H1 (cell line): ENCODE measurements at places on chromosomes 4 and X. TPM values are rescaled to one million over a fixed set of nuclear protein-coding genes. Genes with fewer than 3 reads are reported as not detected.

GRCh38 chrX:153644356-153645125 is 2.5 kb upstream of the DUSP9 start:
- no peaks in the 10 kb centered on the region for H3K4me1 ChIP-seq
- H3K27me3 ChIP-seq: peaks cover 88% of the 10 kb centered on the region
- no peaks in the 10 kb centered on the region for H3K36me3 ChIP-seq

DNA sequence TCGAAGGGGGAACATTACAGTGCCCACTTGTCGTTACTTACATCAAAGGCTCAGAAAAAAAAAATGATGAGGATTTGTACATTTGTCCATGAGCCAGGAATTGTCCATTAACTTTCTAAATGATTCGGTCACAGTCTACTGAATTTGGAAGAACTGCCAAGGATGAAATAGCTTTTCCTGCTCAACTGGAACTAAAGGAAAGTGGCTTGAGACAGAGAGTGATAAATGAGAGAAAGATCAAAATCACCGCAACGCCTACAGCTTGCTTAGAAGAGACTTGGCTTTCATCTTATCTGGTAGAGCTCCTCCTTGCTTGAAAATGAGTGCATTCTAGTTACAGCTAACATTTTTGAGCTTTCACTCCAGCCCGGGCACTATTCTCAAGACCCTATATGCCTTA is 55.5 kb upstream of the ADGRG2 start:
- no peak for DNase-seq
- H3K36me3 ChIP-seq: no peaks in the 10 kb centered on the region
- H3K4me3 ChIP-seq: no peak overlapping the region

DNA sequence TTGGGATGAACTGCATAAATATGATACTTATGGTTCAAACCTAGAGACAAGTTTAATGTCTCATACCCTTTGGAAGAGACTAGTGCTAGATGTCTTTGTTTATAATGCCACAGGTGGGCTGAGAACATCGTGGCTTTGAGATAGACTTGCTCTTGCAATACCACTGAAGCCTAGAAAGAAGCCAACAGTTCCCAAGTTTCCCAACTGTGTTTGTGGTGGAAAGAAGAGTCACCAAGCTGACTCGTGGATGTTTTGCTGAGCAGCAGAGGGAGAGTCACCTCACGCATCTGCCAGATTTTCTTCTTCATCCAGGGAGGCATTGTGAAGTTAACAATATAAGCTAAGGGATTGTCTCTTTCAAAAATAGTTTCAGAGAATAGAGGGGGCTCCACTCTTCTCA is 1076.2 kb downstream of the C4orf33 start:
- no peak for DNase-seq
- H3K36me3 ChIP-seq: no peaks in the 10 kb centered on the region
- H3K27ac ChIP-seq: no peak overlapping the region
- H3K27me3 ChIP-seq: no peaks in the 10 kb centered on the region

DNA sequence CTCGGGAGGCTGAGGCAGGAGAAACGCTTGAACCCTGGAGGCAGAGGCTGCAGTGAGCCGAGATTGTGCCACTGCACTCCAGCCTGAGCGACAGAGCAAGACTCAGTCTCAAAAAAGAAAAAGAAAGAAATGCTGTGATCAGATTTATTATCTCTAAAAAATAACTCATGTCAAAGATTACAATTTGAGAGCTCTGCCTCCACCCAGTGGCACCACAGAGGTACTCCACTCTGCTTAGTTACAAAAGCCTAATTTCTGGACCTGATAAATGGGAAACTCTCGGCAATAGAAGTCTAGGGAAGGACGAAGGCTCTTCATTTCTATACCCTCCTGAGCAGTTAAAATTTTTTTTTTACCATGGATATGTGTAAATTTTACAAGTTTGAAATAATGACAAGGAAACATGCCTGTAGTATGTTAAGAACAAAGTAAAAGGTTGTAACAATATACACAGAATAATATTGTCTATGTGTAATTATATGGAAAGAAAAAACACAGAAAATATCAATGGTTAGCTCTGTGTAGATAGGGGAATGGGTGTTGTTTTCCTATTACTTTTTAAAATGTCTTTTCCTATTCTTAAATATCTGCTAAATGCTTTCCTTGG is 149.8 kb downstream of the STIM2 start:
- DNase-seq: no peak
- H3K27me3 ChIP-seq: no peaks in the 10 kb centered on the region

- H3K36me3 ChIP-seq: no peaks in the 10 kb centered on the region
- no peak for DNase-seq
- no peak overlapping the region for H3K27ac ChIP-seq
- H3K4me1 ChIP-seq: peaks cover 4% of the 10 kb centered on the region; the same call in 1 of the 2 replicates
- H3K27me3 ChIP-seq: peaks cover 56% of the 10 kb centered on the region
- peak overlapping the region; percentile 56 for H3K4me3 ChIP-seq
Observed at GRCh38 chrX:120001787-120002186, 58.2 kb upstream of the NKAP start.

- no peaks in the 10 kb centered on the region for H3K27me3 ChIP-seq
- no peak for DNase-seq
- no peaks in the 10 kb centered on the region for H3K4me1 ChIP-seq
- H3K4me3 ChIP-seq: no peak overlapping the region
Observed at GRCh38 chr4:186592445-186592844, 37.1 kb upstream of the MTNR1A start.

GRCh38 chr4:38160487-38161207 is 200.4 kb downstream of the PTTG2 start:
- 0 out of 2 replicates have a peak, but pooled peaks cover 3% of the 10 kb centered on the region for H3K36me3 ChIP-seq
- H3K27ac ChIP-seq: no peak overlapping the region
- H3K4me1 ChIP-seq: peaks cover 10% of the 10 kb centered on the region
- no peak overlapping the region for H3K4me3 ChIP-seq

- no peaks in the 10 kb centered on the region for H3K36me3 ChIP-seq
- peaks cover 79% of the 10 kb centered on the region for H3K27me3 ChIP-seq
- H3K27ac ChIP-seq: no peak overlapping the region
- H3K4me1 ChIP-seq: no peaks in the 10 kb centered on the region; the same call in 1 of the 2 replicates
- peak overlapping the region; percentile 45 for H3K4me3 ChIP-seq
Observed at GRCh38 chr4:6562931-6563901, 11.8 kb upstream of the MAN2B2 start.

GRCh38 chr4:140326395-140326993 is 47.0 kb upstream of the SCOC start:
- no peaks in the 10 kb centered on the region for H3K27me3 ChIP-seq
- no peak overlapping the region for H3K27ac ChIP-seq
- H3K36me3 ChIP-seq: no peaks in the 10 kb centered on the region
- DNase-seq: no peak
- no peaks in the 10 kb centered on the region for H3K4me1 ChIP-seq

GRCh38 chr4:151604238-151604637 is 156.6 kb downstream of the GATB start:
- no peak overlapping the region for H3K27ac ChIP-seq
- no peaks in the 10 kb centered on the region for H3K36me3 ChIP-seq
- no peak overlapping the region for H3K4me3 ChIP-seq
- no peaks in the 10 kb centered on the region; the same call in 1 of the 2 replicates for H3K4me1 ChIP-seq

DNA sequence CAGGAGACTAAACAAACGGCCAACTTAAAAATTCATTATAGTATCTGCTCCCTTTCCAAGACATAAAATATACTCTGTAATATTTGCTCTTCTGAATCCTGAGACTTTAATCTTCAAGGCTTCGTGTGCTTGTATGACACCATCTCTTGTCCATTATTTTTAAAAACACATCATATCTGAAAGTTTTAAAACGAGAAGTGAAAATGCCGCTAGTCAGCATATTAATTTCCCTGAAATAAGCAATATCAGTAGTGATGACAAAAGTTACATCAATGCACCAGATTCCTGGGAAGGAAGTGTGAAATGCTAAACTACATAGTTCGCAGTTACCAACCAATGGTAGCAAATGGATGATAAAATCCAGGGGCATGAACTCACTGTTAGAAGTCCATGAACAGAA is 66.8 kb upstream of the EXOC1L start:
- H3K27me3 ChIP-seq: no peaks in the 10 kb centered on the region
- H3K36me3 ChIP-seq: no peaks in the 10 kb centered on the region
- no peaks in the 10 kb centered on the region for H3K4me1 ChIP-seq
- no peak overlapping the region for H3K4me3 ChIP-seq
- no peak overlapping the region for H3K27ac ChIP-seq

GRCh38 chr4:181982856-181983255 is 260.3 kb upstream of the TENM3 start:
- no peak for DNase-seq
- H3K4me3 ChIP-seq: no peak overlapping the region
- no peaks in the 10 kb centered on the region for H3K36me3 ChIP-seq
- peaks cover 3% of the 10 kb centered on the region; the same call in 1 of the 2 replicates for H3K4me1 ChIP-seq
- H3K27ac ChIP-seq: no peak overlapping the region

- no peak for DNase-seq
- no peaks in the 10 kb centered on the region for H3K36me3 ChIP-seq
- H3K27ac ChIP-seq: no peak overlapping the region
- H3K27me3 ChIP-seq: no peaks in the 10 kb centered on the region
- no peak overlapping the region for H3K4me3 ChIP-seq
- no peaks in the 10 kb centered on the region for H3K4me1 ChIP-seq
Observed at GRCh38 chr4:57156242-57156990, 46.2 kb upstream of the IGFBP7 start.

DNA sequence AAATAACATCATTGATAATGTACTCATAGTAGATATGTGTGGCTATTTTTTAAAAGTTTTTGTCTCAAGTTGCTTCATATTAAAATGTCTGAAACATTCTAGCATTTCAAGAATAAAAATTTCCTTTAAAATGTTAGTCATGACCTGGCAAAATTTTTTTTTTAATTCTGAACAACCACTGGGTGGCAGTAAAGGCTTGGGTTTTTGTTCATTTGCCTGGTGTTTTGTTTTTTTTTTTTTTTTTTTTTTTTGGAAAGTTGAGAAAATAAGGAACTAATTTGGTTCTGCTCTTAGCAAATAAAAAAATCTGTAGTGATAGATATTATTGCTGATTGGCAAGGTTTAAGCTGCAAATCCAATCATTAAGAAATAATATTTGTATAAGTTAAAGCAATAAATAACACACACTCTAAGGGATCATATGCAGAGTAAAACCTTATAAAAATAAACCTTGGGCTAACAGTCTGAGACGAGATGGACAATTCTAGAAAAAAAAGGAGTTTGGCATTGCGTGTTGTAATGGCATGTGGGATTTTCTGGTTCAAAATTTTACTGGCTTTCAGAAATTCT is 81.4 kb downstream of the CEP44 start:
- H3K27me3 ChIP-seq: no peaks in the 10 kb centered on the region
- no peak for DNase-seq
- no peaks in the 10 kb centered on the region for H3K36me3 ChIP-seq
- H3K4me3 ChIP-seq: no peak overlapping the region
- no peak overlapping the region for H3K27ac ChIP-seq

DNA sequence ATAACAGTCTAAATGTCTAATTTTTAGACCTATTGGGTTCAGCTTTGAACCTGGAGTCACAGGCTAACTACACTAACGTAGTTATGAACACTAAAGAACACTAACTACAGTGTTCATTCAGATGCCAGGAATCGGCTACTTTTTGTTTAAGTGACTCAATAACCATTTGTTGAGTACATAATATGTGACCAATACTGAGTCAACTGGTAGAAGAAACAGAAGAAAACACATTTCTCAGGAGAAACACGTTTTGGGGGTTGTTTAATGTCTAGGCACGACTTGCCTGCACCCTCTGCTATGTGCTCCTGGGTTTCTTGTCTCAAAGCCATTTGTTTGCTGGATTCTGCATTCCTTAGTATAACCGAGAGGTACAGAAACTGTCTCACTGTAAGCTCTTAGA is 18.6 kb upstream of the CLNK start:
- H3K4me1 ChIP-seq: no peaks in the 10 kb centered on the region
- H3K27me3 ChIP-seq: no peaks in the 10 kb centered on the region
- H3K27ac ChIP-seq: no peak overlapping the region
- H3K36me3 ChIP-seq: no peaks in the 10 kb centered on the region
- no peak for DNase-seq

DNA sequence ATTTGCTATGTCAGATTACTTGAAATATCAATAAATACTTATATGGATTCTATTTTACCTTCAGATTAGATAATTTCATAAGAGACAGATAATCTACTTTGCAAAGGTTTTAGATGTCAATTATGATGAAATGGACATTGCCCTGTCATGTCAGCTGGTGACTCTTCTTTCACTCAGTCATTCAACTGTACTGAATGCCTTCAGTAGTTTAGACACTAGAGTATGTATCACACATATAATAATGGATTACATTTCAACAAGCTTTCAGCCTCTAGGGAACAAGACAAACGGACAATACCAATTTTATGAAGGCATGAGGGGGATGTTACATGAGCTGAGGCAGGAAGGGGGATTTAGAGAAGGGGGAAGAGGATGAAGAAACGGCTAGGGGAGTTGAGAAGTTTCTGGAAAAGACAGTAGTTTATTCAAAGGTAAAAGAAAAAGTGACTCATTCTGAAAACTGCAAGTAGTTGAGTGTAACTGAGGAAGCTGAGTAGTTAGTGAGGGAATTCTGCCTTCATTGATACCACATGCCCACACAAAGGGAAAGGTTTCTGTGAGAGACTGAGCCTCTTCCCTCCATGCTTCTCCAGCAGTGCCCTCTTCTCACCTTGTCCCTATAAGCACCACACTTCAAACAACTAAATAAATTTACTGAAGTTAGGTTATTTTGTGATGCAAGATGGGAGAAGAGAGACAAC is 25.7 kb downstream of the SLC9B2 start:
- H3K4me1 ChIP-seq: no peaks in the 10 kb centered on the region
- H3K4me3 ChIP-seq: no peak overlapping the region
- no peaks in the 10 kb centered on the region for H3K27me3 ChIP-seq
- no peak overlapping the region for H3K27ac ChIP-seq
- H3K36me3 ChIP-seq: no peaks in the 10 kb centered on the region

The IL21 gene
- not detected in 2 replicates for total RNA-seq

The FGF2 gene
- 145 and 153 TPM in 2 replicates for total RNA-seq

The ABCD1 gene
- total RNA-seq: 4.6 and 6.6 TPM in 2 replicates

The CNGA2 gene
- total RNA-seq: not detected in 2 replicates

The BCLAF3 gene
- 8.4 and 9.0 TPM in 2 replicates for total RNA-seq

The PGAM4 gene
- 0.56 TPM in 1 of 2 replicates, not detected in the other for total RNA-seq

The RAI2 gene
- 1.6 and 2.0 TPM in 2 replicates for total RNA-seq
